ENCODE measurements at places on chromosomes 7 and 10.

DNA sequence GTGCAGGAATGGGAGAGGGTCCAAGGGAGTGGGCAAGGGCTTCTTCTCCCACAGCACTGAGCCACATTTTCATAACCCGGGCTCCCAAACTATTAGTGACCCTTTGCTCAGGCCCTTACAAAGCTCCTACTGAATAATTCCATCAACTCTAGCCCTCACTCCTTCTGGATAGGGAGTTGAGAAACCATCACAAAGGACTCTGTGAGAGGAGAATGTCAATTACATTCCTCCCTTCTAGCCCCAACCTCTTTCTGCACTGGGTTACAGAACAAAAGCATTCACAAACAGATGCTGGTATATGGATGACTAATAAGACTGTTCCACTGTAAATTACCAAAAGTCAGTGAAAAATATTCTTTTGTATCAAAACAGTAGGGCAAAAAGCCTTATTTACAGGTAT lies 203.7 kb downstream of the SORCS1 start:
- no peak for DNase-seq

DNA sequence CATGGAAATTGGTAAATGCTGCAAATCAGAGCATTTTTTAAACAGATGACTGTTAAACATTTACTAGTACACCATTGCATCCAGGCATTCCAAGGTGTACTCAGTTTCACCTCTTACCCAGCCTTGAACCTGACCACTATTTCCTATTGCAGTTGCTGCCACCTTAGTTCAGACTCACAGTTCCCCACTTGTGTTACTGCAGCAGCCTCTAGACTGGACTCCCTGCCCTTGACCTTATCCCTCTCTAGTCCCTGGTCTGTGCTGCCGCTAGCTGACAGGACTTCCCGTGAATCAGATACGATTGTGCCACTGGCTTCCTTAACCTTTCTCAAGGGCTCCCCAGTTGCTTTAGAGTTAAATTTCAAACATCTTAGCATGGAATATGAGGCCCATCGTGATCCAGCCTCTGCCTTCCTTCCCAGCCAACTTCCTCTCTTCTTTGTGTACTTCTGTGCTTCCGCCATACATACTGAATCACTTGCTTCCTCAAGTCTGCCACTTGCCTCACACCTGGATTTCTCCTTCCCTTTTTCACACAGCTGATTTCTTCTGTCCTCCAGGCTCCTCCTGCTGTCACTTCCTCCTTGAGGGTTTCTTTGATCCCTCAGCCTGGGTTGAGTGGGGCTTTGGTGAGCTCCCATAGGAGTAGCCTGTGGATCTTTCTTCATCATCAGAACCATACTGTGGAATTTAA lies 118.7 kb upstream of the GJD4 start:
- no peak for DNase-seq

DNA sequence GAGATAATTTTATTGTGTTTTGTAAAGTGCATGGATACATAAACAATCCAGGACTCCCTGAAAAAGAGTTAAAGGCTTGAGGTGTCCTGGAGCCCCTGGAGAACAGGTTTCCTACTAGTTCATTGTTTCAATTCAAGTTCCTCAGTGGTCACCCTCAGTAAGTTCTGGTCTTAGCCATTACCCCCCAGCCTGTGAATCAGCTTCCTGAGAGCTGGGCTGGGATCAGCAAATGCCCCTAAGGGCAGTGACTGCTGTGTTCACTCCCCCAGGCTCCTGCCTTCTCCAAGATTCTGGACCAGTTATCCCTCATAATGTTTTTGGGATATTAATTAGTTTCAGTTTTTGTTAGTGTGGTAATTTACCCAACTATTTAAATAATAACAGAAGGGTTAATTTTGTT lies 151.6 kb upstream of the PRSS58 start:
- no peak for DNase-seq

DNA sequence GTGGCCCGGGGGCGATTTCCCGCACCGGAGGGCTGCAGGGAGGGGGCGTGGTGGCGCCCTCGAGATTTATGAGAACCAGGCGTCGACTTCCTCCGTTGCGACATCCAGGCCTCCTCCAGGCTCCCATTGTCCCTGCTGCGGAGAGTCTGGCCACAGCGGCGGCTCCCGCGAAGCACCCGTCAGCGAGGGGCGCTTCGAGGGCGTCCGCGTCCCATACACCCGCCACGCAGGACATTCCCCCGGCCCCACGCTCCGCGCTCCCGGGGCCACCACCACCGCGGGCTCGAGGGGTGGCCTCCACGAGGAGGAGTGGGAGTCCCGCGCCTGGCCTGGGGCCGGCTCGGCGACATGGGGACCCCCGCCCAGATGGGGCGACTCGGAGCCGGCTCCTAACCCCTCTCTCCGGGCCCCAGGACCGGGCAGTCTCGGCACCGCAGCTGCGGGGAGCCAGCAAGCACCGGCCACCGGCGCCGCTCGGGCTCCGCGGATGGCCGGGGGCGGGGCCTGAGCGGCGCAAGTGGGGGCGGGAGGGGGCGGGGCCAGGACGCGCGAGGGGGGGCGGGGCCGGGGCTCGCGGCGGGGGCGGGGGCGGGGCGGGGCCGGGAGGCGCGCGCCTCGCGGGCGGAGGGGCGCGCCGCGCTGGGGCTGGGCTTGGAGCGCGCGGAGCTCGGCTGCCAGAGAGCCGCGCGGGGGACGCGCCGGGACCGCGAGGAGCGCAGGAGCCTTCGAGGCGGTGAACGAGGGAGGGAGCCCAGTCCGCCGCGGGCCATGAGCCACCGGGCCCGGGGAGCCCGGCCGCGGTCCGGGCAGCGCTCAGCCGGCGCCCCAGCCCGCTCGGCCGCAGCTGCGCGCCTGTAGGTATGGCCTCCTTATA lies at the start of gene SH2B2:
TSS of gene SH2B2 (plus strand) at position 632 of the 874 bp plus-strand sequence. CDS start 13,683 bp downstream, outside the sequence.
- no peak for DNase-seq

- DNase-seq: no peak
These were observed 74.6 kb downstream of the ATRNL1 start for GRCh38 chr10:115167751-115168150.

DNA sequence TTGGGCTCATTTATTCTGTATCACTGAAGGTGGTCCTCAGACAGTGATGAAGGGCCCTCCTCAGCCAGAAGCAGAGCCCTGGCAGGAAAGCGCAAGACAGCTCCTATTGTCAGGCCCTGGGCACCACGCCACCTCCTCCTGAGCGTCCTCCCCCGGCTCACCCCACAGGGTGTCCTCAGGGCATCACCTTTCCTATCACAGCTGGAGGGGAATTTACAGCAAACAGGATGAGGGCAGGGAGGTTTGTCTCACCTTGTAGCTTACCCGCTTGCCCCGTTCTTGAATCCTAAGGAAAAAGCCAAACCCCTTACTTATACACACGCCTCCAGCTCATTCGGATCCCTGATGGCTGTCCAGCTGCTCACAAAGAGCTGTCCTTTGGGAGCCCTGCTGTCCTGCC lies 50.2 kb upstream of the LANCL2 start:
- no peak for DNase-seq

- DNase-seq: no peak
These were observed 187.9 kb upstream of the KMT2E start for GRCh38 chr7:104826135-104826534.

GRCh38 chr10:6877336-6877721 lies 297.3 kb upstream of the PRKCQ start:
- no peak for DNase-seq

- no peak for DNase-seq
These were observed 467 bp downstream of the MMRN2 start for GRCh38 chr10:86956848-86957448.

DNA sequence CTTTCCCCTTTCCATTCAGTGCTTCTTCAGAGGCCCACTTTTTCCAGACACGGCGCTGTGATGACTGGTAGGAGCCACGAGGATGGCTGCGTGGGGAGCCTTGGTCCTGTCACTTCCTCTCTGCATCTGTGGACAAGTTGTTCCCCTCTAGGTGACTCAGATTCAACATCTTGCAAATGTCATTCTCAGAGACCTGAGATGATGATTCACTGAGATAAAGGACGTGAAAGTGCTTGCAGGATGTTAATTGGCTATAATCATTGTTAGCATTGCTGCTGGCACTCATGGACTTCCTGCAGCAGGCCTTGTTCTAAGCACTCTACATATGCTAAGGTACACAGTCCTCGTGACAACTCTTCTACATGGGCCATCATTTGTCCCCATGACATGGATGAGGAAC lies 489.8 kb upstream of the ZMIZ1 start:
- DNase-seq: no peak

DNA sequence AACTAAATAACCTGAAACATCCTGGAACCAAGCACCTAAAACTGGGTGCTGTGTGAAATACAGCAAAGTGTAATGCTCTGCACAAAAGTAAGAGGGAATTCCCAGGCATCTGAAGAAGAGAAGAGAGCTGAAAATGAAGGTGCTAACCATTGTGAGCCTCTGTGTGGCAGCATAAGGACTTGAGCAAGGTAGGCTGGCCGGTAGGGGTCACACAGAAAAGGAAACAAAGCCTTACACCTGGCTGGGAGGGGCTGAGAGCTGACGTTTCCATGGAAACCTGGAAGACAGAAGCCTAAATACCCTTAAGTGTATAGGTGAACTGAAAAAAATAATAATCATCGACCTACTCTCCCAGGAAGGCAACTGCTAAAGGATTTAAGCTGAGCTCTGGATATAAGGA lies 48.6 kb downstream of the CUL1 start:
- DNase-seq: no peak

DNA sequence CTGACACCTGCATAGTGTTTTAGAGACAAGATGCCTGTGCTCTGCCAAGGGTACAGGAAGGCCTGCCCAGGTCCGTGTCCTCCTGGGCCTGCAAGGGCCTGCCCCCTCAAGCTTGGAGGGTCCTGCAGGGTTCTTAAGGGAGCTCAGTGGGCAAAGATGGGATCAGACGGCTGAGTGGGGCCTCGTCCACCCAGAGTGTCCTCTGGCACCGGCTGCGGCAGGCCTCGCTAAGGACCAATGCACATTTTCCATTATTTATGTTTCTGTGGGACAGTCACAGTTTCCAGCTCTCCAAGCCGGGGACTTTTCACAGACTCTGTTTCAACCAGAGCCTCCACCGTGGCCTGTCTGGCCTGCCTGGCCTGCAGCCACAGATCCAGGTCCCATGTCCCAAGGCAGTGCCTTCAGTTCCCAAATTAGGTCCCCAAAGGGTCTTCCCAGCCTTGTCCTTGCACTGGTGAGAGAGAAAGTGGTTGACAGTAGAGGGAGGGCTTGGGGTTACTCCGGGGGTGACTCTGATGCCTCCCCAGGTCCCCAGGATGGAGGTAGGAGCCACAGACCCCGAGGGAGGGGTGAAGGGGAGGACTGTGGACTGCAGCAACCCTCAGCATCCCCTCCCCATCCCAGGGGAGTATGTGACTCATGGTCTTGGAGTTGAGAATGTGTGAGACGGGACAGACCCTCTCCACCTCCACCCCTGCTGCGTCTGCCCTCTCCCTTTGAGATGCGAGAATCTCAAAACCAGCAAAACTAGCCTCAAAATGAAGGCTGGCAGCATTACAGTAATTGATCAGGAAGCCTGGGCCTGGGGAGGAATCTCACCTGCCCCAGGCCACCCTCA lies 14.8 kb downstream of the MYL10 start:
- no peak for DNase-seq

- DNase-seq: no peak
These were observed 94.8 kb downstream of the CHN2 start for GRCh38 chr7:29289156-29290021.

DNA sequence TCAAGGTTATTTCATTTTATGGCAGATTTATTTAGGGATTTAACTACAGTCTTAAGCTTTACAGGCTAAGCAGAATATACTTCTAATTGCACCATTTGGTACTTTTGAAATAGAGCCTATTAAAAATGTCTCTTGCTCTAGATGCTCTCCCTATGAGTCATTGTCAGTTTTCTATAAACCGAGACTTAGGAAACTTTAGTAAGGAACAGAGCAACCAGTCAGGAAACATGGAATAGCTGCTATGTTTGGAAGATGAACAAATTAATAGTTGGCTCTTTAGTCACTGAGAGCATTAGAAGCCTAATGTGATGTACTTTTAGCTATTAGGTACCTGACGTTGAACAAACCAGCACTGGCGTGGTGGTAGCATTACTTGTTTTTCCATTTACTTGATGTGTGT lies 35.3 kb downstream of the INPP5F start:
- DNase-seq: no peak

- no peak for DNase-seq
These were observed 14.7 kb upstream of the INA start for GRCh38 chr10:103262229-103262628.

DNA sequence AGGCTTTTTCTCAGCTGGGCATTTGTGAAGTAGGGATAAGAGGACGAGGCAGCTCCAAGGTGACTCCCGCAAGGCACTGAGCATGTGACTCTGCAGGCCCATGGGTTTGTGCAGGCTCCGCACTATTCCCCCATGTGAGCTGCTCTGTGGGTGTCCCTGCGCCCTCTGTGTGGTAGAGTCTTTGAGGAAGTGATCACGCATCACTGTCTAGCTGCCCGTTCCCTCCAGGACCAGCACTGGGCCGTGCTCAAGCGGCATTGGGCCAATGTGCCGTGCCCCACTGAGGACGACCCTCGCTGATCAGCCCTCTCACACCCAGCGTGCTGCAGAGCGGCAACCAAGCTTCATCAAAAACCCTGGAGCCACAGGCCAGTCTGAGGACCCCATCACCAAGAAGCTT lies 7.5 kb downstream of the PRKAG2 start:
- no peak for DNase-seq

GRCh38 chr10:78703593-78703992 lies 365.2 kb upstream of the ZMIZ1 start:
- DNase-seq: no peak

- no peak for DNase-seq
These were observed 156.2 kb downstream of the COBL start for GRCh38 chr7:51160411-51160810.

- no peak for DNase-seq
These were observed 37.1 kb downstream of the MASTL start for GRCh38 chr10:27192284-27192683.

- no peak for DNase-seq
These were observed 553.1 kb downstream of the PTPRN2 start for GRCh38 chr7:158034571-158034970.

GRCh38 chr10:107650939-107651338 lies 486.4 kb upstream of the SORCS1 start:
- no peak for DNase-seq

GRCh38 chr7:142477079-142477651 lies 219.3 kb upstream of the PRSS58 start:
- no peak for DNase-seq

GRCh38 chr10:77586719-77587415 lies 50.7 kb downstream of the KCNMA1 start:
- no peak for DNase-seq

- DNase-seq: no peak
These were observed 128.7 kb downstream of the COBL start for GRCh38 chr7:51187941-51188340.

DNA sequence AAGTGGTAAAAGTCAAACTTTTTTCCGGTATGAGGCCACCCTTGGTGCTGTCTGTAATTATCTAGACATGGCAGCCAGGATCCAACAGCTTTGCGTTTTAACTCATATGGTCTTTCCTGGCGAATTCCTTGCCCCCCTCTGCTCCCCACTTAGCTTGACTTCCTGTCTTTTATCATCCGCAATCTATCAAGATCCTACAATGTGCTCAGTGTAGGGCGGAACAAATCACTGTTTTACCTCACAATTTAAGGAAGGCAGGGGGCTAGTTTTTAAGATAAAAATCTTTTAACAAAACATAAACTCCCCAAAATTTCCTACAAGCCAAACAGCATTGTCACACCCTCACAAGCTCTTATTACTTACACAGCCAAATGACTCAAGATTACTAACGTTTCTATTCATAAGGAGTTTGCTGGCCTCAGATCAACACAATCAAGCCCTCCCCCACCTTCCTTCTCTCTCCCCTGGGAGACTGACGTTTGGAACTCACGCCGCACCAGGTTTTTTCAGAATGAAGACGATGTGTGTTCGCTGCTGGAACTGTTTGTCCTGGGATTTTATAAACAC lies 1.3 kb upstream of the CDK14 start:
- DNase-seq: no peak

- DNase-seq: peak; percentile 27
These were observed 13.2 kb downstream of the NUDCD3 start for GRCh38 chr7:44477063-44477830.
